ENCODE measurements at places on chromosomes 3 and 15.

DNA sequence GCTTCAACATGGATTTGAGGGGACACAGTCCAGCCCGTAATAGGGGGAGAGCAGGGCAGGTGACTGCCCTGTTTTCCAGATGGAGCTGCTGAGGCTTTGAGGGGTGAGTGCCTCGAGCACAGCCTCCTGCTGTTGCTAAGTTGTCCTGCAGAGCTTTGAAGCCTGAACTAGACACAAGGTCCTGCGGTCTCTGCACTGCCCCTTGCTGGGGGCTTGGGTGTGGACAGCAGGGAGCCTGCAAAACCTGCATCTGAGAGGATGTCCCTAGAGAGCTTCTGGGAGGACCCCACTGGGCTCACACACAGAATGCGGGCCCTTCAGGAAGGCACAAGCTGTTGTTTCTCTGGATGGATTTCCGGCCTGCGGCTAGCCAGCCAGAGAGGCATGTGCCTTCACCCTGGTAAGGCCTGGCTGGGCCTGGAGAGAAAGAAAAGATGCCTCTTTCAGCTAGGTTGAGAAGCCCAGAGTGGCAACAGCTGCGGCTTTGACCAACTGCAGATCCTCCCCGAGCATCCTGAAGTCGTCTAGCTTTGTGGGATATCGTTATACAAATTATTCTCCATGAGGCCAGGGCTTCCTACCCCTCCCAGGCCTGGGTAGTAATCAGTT lies 226.2 kb downstream of the SLCO3A1 start:
- no peak for DNase-seq

GRCh38 chr3:98440283-98440682 lies 22.7 kb upstream of the OR5K1 start:
- DNase-seq: no peak

DNA sequence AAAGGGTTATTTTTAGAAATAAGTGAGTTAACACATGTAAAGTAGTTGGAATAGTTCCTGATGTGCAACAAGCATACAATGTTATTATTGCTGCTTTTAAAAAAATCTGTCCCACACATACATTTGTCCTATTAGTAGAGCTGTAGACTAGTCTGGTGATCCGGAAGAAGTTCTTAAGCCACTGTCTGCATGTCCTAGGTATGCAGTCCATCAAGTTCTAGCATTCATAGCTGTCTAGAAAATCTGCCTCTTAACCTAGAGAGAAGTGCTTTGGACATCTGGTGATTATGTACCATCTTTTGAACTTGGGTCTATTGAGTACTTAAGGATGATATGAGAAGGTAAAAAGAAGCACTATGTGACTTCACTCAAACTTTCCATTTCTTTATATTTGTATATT lies 439.9 kb upstream of the NAALADL2 start:
- DNase-seq: no peak

GRCh38 chr3:142641504-142641903 lies 45.3 kb downstream of the PLS1 start:
- DNase-seq: no peak

- DNase-seq: no peak
Measured at GRCh38 chr15:68372291-68372811, 59.6 kb downstream of the ITGA11 start.

DNA sequence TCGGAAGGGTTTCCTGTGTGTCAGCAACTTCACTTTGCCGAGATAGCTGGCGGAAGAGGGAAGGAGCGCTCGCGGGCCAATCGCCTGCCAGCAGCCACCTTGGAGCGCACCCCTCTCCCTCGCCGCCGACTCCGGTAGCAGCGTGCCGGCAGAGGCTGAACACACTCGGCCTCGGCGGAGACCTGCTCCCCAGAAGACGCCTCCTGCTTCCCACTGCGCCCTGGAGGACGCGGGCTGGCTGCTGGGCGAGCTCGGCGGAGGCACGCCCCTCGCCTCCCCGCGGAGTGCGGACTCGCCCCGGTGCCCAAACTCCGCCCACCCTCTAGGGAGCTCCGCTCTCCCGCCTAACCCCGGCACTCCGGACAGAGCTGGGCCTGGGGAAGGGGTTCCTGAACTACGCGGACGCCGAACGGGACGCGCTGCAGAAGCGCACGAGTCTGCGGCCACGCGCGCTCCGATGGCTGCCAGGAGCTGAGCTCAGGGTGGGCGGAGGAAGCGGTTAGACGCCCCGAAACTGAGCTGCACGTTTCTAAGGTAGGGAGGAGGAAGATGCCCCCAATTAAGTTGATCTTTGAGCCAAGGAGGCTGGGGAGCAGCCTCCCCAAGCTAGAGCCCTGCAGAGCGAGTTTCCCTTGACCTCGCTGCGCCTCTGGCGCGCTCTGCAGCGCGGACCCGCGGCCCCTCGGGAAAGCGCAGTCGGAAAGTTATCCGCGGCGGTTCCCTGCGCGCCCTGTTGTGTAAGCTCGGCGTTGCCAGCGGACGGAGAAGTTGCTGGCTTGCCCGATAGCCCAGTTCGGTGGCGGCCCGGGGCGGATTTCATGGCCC lies at the start of gene P2RY1:
Gene P2RY1 (plus strand): TSS at position 356 of the 825 bp plus-strand sequence. CDS start 652 bp downstream, outside the sequence.
- no peak for DNase-seq

Measured in activated gamma-delta T cell treated with anti-CD3 and anti-CD28 coated beads, Interleukin-2, amount 50 U/mL, for 16 hours (primary cell).